ENCODE measurements at places on chromosomes 7 and 10.
A peak's percentile ranks its signal among the peaks of the same experiment; 100 is the strongest.

DNA sequence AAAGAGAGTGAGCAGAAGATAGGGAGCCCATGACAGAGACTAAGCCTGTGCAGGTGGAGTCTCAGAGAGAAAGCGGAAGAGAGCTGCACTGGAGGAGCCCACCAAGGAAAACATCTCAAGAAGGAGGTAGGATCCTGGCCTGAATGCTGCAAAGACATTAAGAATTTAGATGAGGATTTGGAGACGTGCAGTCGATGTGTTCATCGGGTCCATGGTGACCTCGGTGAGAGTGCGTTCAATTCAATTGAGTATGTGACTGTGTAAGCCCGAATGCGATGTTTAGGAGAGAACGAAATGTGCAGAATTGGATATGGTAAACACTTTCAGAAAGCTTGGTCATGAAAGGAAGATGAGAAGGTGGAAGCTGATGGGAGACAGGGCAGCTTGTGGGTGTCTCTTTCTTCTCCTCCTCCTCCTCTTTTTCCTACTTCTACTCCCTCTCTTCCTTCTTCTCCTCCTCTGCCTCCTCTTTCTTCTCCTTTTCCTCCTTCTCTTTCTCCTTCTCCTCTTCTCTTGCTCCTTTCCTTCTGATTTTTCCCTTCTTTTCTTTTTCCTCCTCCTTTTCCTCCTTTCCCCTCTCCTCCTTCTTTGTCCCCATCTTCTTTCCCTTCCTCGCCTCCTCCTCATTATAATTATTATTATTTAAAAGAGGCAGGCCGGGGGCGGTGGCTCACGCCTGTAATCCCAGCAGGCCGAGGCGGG is 276.0 kb downstream of the RPS24 start:
- DNase-seq, result no peak

GRCh38 chr10:80187465-80188409 is 17.6 kb downstream of the ANXA11 start:
- no peak for DNase-seq

- DNase-seq, result no peak
Measured at GRCh38 chr7:128311013-128311412, 32.7 kb downstream of the RBM28 start.

- peak; percentile 85 for DNase-seq
Measured at GRCh38 chr10:21336476-21337170, 188.9 kb downstream of the SKIDA1 start.

DNA sequence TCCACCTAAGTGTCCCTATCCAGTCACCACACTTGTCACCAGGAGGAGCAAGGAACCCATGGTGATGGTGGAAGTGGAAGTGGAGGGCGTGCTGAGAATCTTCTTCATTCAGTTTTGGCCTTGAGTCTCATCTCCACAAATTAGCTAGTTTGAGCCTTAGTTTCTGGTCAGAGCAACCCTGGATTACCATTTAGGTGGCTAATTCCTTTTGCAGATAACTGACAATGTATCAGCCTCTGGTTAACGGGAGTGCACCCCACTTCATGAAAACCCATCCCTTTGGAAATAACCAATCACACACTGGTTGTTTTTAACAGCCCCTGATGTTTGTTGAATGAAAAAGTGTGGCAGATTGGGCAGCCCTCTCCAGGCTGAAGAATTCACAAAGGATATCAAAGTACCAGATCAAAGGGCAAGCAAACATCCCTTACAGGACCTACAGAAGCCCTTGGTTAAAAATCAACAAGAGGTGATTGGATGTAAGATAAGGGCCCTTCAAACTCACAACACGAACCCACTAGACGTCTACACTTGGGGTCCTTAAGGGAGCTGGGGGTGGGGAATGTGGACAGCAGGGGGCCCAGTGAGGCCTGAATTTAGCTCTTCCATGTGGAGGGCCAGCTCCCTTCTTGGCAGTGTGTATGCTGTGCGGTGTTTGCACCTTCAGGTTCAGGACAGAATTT is 37.1 kb upstream of the SLF2 start:
- DNase-seq, result no peak
